ENCODE measurements at places on chromosomes 4 and X.
A peak's percentile ranks its signal among the peaks of the same experiment; 100 is the strongest.

DNA sequence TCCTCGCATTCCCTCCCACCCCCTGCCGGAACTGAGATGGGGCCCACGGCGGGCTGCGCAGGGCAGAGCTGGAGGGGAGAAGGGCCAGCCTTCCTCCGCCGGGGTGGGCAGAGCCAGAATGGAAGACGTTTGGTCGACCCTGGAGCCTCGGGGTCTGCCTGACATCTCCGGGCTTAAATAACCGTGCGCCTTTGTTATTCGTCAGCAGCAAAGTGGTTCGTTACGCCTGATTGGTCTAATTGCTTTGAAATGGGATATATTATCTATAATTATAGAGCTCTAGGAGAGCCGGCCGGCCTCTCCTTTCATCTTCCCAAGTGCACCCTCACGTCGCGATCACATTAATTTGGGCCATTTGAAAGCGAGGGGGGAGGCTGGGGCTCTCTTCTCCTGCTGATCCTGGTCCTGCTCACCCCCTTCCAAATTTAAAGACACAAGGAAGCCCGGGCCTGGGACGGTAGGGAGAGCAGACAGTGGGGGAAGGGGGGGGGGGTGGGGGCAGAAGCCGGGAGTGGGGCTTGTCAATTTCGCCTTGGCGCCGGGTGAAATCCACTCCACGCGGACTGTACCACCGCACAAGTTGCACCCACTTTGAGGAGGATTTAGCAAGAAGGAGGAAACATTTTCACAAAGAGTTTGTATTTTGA lies 4.7 kb upstream of the MSX1 start:
- peak; percentile 97 for DNase-seq

DNA sequence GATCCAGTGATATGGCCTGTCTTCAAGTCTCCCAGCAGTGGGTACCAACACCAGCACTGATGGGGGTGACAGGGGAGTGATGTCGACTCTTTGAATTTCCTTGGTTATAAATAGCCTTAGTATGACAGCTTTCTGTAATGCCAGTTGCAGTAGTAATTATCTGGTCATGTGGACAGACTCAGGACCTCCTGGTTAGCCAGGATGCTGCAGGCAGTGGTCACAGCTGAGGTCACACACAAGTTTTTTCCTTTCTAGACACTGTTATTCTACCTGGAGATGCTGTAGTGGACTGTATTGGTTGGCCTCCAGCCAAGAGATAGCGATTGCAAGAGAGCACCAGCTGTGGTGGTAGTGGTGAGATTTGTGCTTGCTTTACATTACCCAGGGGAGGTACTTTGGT lies 63.6 kb downstream of the UPRT start:
- no peak for DNase-seq

DNA sequence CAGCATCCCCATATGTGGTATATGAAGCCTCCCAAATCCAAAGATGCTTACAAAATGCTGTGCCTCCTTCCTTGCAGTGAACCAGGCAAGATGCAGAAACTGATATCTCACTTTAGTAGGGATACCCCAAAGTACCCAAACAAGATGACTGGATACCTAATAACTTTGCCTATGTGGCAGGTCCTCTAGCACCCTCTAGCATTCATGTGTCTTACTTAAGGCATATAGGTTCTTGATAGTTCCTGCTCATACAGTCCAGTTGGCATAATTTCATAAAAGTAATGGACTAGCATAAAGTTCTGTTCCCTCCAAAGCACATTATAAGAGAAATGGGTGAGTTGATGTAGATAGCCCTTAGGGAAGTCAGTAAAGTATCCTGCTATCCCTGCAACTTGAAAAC lies 36.8 kb upstream of the SPP1 start:
- no peak for DNase-seq

DNA sequence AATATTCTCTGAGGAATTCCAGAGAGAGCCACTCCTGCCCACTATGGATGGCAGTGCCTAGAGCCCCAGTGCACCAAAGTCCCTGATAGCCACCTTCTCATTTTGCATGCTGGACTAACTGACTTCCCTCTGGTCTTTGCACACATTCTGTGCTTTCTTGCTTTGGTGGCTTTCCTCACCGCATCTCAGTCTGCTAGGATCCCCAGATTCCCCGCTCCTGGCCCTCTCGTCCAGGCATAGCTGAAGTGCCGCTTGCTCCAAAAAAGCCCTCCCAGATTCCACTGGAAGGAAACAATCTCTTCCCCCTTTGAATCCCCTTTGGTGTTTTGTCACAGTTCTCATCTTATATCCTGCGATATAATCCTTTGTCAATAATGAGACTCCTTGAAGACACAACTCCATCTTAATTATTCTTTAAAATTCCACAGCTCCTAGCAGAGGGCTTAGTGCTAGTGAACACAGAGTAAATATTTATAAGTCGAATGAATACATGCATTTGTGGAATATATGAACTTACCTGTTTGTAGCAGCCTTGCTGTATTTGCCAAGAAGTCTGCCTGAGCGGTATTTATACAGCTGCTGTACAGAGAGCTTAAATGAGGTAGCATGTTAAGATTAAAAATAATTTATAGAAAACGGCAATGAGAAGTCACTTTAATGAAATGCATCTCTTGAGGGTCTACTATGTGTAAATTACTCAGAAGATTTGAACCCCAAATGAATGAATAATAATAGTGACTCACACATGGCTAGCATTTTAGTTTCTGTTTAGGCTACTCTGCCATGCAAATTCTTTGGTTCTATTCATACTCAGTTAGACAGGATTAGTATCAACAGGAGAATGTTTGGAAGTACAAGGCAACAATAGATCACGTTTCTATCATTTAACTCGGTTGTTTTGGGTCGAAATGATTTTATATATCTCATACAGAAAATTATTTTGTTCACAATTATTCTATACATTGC lies 421.9 kb upstream of the TENM3 start:
- DNase-seq = peak; percentile 74

- DNase-seq = no peak
Measured at GRCh38 chrX:35351795-35352483, 409.3 kb downstream of the FAM47B start.

DNA sequence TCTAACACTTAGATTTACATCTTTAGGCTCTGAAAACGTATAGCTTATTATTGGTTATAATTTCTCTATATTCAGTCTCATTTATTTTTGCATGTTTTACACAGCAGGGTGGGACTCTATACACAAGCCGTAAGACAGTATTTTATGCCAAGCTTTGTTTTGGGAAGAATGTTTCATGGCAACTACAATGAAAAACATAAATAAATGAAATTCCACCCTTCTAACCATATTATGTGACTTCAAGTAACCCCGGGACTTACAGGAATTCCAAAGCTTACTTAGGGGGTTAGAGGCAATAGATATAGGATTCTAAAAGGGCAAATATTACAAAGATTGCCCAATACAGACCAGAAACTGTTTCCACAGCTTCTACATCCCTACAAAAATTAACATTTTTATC lies 370.9 kb downstream of the PRR32 start:
- DNase-seq = no peak

GRCh38 chr4:88958080-88958479 lies 98.9 kb downstream of the FAM13A start:
- no peak for DNase-seq

- no peak for DNase-seq
Measured at GRCh38 chr4:8152090-8152864, 6.3 kb downstream of the ABLIM2 start.

- DNase-seq = no peak
Measured at GRCh38 chr4:76563454-76564122, 128.6 kb downstream of the SHROOM3 start.

GRCh38 chr4:24778464-24779225 lies 16.7 kb upstream of the SOD3 start:
- DNase-seq = no peak

DNA sequence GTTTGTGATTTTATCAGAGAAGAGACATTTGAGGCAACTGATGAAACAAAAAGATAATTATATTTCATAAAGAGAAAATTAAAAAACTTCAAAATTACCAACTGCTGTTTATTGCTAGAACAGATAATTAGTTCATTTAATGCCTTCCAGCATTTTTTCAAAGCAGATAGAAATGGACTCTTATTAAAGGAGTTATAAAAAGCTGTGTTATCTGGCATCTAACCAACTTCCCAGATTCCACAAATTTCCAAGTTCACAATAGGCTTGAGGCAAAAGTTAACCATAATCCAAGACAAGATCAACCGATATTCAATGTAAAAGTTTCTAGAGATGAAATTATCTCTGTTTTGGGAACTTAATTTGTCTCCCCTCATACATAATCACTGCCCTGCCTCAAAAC lies 152.4 kb downstream of the TSPAN5 start:
- DNase-seq = no peak

- DNase-seq = no peak
Measured at GRCh38 chr4:20262221-20262620, 10.5 kb downstream of the SLIT2 start.

DNA sequence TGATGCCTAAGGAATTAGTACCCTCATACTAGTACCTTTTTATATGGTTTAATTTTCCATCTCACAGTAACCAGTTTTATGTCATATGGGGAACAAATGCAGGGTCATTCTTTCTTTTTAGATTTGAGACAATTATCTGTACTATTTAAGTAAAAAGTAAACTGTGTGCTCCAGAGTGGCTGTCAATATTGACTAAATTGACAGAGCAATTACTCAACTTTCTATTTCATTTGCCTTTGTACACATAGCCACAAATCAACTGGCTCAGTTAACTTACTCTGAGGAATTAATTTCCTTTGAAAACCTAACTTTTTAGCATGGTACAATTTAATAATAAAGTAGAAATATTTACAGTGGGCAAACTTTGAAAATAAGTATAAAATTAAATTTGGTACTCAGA lies 28.5 kb upstream of the TEX13C start:
- no peak for DNase-seq

DNA sequence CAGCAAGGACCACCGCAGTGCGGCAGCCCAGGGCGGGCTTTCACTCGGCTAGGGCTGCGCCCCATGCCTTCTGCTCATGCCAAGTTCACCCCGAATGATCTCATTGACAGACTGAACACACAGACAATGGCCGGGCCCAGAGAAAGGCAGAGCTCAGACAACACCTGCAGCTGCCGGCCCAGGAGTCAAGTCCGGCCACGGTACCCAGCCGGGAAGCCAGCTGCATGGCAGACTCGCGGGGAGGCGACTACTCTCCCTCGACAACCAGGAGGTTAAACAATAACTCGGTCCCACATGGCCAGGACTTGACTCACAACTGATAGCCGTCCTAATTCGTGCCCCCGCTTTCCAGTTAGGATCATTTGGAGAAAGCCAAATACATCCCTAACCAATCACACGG lies 50.4 kb downstream of the ABLIM2 start:
- no peak for DNase-seq

GRCh38 chr4:188228279-188228678 lies 89.0 kb downstream of the TRIML1 start:
- DNase-seq = no peak

DNA sequence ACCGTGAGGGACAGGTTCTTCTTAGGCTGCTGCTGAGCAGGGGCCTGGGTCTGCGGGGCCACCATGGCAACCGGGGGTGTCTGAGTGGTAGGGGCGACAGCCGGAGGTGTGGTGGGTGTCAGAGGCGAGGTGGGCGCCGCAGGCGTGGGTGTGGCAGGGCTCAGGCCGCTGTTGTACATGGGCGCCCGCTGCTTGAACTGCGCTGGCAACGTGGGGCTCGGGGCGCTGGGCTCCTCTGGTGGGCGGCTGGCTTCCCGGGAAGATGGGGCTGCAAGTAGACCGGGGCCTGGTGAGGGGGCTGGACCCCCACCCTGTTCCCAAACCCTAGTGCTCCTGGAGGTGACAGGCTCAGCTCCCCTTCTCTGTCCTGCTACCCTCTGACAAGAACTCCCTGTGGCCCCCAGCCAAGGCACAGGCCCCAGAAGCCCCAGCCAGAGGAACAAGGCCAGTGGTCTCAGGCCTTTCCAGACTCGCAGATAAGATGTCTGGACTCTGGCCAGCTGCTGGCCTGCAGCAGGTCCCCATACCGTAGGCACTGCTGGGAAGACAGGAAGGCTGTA lies 24.8 kb downstream of the NELFA start:
- no peak for DNase-seq

GRCh38 chrX:30270639-30271038 lies 23.7 kb downstream of the MAGEB1 start:
- no peak for DNase-seq

DNA sequence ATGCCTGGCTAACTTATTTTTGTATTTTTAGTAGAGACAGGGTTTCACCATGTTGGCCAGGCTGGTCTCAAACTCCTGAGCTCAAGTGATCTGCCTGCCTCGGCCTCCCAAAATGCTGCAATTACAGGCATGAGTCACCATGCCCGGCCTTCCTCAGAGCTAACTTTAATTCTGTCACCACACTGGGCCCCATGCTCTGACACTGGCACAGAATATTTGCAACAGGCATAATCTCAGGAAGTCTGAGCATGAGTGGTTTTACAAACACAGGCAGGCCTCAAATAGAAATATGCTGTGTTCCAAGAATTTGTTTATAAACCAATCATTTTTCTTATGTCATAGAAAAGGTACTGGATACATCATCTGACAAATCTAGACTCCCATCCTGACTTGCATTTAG lies 32.7 kb upstream of the FAM9C start:
- DNase-seq = no peak

DNA sequence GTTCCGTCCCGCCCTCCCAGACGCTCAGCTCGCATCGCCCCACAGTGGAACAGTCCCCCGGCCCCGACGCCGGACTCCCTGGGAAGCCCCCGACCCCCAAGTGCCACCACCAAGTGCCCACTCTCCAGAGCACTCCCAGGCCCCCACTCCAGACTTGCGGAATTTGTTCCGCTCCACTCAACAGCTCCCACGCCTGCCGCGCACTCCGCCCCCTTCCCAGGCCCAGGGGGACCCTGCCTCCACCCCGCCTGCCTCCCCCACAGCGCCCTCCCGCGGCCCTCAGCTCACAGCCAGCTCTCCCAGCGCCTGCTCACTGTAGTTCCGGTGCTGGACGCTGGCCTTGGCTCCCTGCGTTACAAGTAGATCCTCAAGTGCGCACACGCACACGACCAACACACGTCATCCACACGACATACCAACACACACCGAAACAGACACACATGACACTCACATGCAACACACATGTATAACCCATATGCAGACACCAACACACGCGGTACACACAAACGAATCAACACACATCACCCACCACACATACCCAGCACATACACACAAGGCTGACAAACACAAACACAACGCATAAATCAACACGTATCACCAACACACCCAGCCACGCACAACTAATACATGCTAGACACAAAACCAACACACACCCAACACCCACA lies 8.0 kb downstream of the MSX1 start:
- no peak for DNase-seq
